A549 (cell line): ENCODE measurements at places on chromosomes 16 and 17. TPM values are rescaled to one million over a fixed set of nuclear protein-coding genes. Genes with fewer than 3 reads are reported as not detected.
A peak's percentile ranks its signal among the peaks of the same experiment; 100 is the strongest.

- no peak for DNase-seq
Measured at GRCh38 chr16:4410335-4411075, 5.9 kb downstream of the CORO7 start.

GRCh38 chr17:67549820-67550219 lies 167.9 kb upstream of the NOL11 start:
- no peak for DNase-seq

GRCh38 chr17:71273441-71273840 lies 847.4 kb upstream of the SOX9 start:
- DNase-seq: no peak

GRCh38 chr17:14203388-14203787 lies 33.3 kb downstream of the CDRT15 start:
- DNase-seq: no peak

DNA sequence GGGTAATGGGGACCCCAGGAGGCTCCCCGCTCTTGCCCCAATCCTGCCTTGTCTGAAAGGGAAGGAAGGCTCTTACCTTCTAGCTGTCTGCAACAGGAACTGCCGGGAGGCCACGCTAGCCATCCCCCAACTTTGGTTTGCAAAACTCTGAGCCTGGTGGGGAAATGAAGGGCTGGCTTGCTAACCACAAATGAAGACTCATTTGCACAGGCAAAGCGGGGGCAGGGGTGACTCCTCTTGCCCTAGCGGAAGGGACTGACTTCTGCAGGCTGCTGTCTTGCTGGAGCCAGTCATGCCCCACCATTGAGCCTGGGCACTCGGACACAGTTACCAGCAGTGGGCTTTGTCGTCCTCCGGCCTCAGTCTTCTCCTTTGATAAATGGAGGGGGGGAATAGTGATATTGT lies 52.6 kb downstream of the PLCG2 start:
- no peak for DNase-seq

DNA sequence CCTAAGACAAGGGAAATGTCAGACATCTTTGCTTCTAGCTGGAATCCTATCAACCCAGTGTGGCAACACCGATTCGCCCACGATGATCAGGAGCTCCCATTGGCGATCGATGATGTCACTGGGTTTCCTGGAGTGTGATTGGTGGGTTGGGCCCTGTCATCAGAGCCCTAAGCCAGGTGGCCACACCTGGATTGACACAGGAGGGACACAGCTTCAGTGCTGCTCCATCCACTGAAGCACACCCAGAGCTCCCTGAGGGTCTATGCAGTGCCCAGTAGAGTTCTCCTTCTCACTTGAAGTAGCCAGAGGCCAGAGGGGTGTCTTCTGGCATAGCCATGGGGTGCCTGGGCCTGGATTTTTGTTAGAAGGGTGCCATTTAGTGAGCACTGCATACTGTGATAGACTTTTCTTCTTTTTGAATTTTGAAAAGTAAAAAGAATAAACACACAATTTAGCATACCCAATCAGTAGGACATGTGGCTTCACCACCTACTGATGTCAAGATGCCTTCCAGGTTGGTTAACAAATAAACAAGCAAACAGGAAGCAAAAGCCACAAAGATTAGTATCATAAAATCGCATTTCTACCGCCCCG lies 77.6 kb downstream of the CMIP start:
- DNase-seq: peak; percentile 60

- no peak for DNase-seq
Measured at GRCh38 chr17:56177361-56177760, 24.1 kb downstream of the ANKFN1 start.

GRCh38 chr17:1941272-1942065 lies 83.7 kb downstream of the RTN4RL1 start:
- DNase-seq: no peak

- no peak for DNase-seq
Measured at GRCh38 chr17:63601439-63602371, 1.0 kb downstream of the TACO1 start.

DNA sequence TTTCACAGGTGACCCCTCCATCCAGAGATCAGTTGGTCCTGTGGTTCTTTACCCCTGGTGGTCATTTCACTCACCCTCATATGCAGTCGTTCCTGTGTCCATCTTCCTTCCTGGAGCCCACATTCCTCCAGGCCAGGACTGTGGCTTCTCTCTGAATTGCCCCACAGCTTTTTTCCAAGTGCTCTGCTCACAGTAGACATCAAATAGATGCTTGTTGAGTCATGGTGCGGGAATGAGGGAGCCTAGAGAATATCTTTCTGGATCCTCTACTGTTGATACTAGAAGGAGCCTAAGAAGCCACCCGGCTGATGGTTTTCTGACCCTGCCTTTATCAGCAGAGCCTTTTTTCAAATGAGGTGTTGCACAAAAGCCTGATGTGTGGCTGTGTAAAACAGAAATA lies 10.4 kb downstream of the USB1 start:
- no peak for DNase-seq

DNA sequence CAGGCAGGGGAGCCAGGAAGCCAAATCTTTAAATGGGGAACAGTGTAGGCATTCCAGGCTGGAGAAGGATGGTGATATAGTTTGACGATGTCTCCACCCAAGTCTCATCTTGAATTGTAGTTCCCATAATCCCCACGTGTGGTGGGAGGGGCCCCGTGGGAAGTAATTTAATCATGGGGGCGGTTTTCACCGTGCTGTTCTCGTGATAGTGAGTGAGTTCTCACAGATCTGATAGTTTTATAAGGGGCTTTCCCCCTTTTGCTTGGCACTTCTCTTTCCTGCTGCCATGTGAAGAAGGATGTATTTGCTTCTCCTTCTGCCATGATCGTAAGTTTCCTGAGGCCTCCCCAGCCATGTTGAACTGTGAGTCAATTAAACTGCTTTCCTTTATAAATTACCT lies 28.8 kb downstream of the GINS3 start:
- no peak for DNase-seq

- no peak for DNase-seq
Measured at GRCh38 chr17:81528384-81528650, 140 bp downstream of the FSCN2 start.

DNA sequence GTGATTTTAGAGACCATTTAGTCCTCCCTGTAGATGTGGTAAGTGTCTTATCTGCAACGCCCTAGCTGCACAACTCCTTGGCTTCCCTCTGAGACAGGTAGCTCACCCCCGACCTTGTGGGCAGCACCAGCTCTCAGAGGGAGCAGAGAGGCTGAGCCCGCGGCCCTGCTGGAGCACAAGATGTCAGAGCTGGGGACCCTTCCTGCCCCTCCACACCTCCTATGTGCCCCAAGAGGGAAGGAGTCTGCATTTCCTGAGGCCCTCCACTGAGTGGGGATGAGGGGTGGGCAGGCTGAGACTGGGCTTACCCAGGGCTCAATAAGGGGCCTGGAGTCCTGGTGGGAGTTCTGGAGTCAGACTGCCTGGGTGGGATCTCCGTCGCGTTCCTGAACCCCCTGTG lies 12.2 kb upstream of the ADGRG1 start:
- DNase-seq: no peak

GRCh38 chr17:12620200-12620720 lies 45.4 kb upstream of the MYOCD start:
- no peak for DNase-seq

DNA sequence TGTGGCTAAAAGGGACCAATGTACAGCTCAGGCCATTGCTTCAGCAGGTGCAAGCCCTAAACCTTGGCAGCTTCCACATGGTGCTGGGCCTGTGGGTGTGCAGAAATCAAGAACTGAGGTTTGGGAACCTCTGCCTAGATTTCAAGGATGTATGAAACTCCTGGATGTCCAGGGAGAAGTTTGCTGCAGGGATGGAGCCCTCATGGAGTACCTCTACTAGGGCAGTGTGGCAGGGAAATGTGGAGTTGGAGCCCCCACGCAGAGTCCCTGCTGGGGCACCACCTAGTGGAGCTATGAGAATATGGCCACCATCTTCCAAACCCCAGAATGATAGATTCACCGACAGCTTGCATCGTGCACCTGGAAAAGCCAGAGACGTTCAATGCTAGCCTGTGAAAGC lies 13.0 kb downstream of the EFCAB5 start:
- no peak for DNase-seq

DNA sequence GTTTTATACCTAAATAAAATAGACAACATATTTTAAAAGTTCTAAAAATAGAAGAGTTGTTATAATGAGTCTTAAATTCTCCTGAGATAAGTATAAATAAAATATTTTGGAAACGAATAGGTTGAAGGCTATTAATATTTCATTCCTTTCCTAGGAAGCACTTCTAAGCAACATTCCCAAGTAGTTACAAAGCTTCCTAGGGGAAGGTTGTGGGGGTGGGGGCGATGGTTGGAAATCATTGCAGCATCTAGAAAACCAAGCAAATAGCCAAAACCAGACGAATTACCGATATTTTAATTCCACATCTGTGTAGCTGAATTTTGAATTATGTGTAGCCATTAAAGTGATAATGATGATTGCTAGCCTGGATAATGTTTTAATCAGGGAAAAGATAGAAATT lies 26.9 kb downstream of the PTRH2 start:
- DNase-seq: no peak

PLLP gene
- 1.5 to 1.9 TPM (median 1.8 TPM) in 3 replicates for polyA plus RNA-seq

RMI2 gene
- polyA plus RNA-seq: 23.3 to 27.7 TPM (median 26.9 TPM) in 3 replicates

CD2BP2 gene
- 48.5 to 54.5 TPM (median 54.0 TPM) in 3 replicates for polyA plus RNA-seq

TPPP3 gene
- polyA plus RNA-seq: 8.7 to 10.9 TPM (median 9.6 TPM) in 3 replicates

C16orf46 gene
- polyA plus RNA-seq: 0.37 to 0.83 TPM (median 0.69 TPM) in 3 replicates

NSRP1 gene
- polyA plus RNA-seq: 39.6 to 41.1 TPM (median 39.6 TPM) in 3 replicates
